Urinary bladder (tissue), 4 donors: ENCODE measurements at places on chromosomes 12 and 14. TPM values are rescaled to one million over a fixed set of nuclear protein-coding genes. Genes with fewer than 3 reads are reported as not detected.

The TEX52 gene
- not detected for total RNA-seq

The ERP27 gene
- 27.3 TPM for total RNA-seq

The JPH4 gene
- total RNA-seq, result 2.7 TPM

The DAO gene
- total RNA-seq, result not detected

The PROX2 gene
- total RNA-seq, result not detected

The LYZ gene
- 33.0 TPM for total RNA-seq

The ASB2 gene
- 32.3 TPM for total RNA-seq

The ARHGEF25 gene
- total RNA-seq, result 64.1 TPM

The TOMM20L gene
- not detected for total RNA-seq

The PTPRQ gene
- 16.3 TPM for total RNA-seq

The MAP1LC3B2 gene
- total RNA-seq, result not detected

The GPRC5A gene
- 12.1 TPM for total RNA-seq

The MSI1 gene
- 1.5 TPM for total RNA-seq
